Right atrium auricular region (tissue), 2 donors: ENCODE measurements at places on chromosomes 4 and X. TPM values are rescaled to one million over a fixed set of nuclear protein-coding genes. Genes with fewer than 3 reads are reported as not detected.

CXCL3 gene
- not detected for total RNA-seq

FAM9C gene
- not detected for total RNA-seq

DGKQ gene
- 4.8 TPM for total RNA-seq

ETNPPL gene
- total RNA-seq, result 5.7 TPM

DCHS2 gene
- total RNA-seq, result not detected

FAM47E gene
- total RNA-seq, result 2.2 TPM

AASDH gene
- 5.4 TPM for total RNA-seq

GJB1 gene
- not detected for total RNA-seq

GRCh38 chr4:60605646-60606354 lies 594.3 kb upstream of the ADGRL3 start:
- DNase-seq, result no peak

- no peak for DNase-seq
These were observed 753.1 kb upstream of the FRG1 start for GRCh38 chr4:189187531-189188052.

DNA sequence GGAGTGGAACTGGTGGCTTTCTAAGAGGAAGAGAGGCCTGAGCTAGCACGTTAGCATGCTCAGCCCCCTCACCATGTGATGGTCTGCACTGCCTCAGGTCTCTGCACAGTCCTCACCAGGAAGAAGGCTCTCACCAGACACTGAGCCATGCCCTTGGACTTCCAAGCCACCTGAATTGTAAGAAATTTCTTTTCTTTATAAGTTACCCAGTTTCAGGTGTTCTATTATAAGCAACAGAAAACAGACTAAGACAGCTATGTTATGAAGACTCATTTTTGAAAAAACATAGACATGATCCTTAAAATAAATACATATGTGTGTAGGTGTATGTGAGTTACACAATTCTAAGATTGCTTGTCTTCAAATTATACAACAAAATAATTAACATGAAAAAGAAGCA lies 74.7 kb downstream of the CEP44 start:
- no peak for DNase-seq

DNA sequence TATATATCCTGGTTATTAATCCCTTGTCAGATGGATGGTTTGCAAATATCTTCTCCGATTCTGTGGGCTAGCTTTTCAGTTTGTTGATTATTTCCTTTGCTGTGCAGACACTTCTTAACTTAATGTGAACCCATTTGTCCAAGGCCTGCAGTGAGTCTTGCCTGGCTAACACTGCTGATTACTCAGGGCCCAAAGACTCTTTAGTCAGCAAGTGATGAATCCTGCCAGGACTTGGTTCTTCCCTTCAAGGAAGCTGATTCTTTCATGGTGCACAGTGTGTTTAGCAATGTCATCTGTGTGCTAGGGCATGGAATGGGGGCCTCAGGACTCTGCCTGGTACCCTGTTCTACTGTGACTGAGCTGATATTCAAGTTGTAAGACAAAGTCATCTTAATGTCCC lies 81.8 kb upstream of the TEX13A start:
- no peak for DNase-seq

DNA sequence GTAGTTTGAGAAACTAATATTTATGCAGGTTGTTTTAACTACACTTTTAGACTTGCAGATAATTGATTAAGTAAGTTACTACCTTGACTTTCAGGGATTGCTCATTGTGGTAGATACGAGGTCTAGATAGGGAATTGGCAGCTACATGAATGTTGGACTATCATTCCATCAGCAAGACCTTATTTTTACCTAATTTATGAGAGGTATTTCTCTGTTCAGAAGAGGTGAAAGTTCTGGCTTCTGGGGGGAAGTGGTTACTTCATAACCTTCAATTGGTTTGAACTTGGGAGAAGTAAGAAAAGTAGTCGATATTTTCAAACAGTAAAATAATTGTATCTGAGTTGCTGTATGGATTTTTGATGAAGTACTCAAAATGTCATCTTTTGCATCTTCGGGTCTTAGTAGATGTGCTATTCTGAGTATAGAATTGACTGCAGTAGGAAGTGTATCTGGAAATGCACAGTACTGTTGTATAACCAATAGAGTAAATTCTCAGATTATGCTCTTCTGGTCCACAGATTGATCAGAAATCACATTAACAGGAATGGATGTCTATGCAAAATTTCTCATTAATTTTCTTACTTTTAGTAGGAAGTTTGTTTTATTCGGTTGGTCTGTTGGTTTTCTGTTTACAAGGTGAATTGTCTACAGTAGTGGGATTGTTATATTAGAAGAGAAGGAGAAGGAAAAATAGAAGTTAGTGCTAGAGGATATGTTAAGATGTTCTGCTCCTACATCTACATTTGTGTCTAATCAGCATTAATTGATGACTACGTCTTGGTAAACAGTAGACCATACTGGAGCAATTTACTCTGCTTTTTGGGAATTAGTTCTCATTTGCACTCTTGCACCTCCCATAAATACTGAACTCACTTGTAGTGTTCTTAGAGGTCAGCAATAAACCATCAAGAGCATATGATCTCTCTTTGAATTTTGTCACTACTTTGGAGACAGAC lies 3.0 kb downstream of the NFKB1 start:
- DNase-seq, result no peak

GRCh38 chr4:106414366-106414765 lies 45.8 kb upstream of the GIMD1 start:
- no peak for DNase-seq

- no peak for DNase-seq
These were observed 182.7 kb upstream of the PAQR3 start for GRCh38 chr4:79121875-79122358.

GRCh38 chrX:37692918-37693317 lies 7.3 kb downstream of the XK start:
- DNase-seq, result no peak

DNA sequence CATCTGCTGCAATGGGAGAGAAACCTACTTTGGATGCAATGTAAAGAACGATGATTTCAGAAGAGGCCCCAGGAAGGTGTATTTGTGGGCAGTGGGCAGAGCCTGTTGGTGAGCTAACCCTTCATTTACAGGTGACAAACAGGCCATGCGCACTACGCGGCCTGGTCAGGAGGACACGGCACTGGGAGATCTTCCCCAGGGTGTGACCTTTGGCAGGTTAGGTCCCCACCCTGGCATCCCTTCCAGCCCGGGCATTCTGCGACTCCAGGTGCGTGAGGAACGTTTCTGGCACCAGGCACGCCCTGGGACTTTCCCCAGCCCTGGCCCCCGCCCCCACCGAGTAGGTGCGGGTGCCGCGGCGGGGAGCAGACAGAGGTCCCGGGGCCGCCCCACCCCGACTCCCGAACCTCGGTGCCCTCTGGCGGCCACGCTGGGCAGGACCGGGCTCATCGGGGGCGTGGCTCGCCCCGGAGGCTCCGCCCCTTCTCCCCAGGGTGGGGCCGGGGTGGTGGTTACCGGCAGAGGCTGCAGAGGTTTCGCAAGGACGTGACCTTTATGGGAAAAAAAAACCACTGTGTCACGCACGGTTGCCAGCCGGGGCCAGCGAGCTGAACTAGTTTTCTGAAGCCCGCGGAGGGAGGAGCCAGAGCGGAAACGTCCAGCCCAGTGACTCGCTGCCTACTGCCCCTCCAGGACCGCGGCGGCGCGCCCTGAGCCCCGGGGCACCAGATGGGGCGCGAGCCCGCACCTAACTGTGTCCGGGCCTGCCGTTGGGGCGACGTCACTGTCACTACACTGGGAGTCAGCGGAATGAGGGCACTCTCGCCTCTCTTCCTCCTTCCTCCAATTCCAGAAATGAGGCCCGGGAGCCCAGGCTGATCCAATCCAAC lies 5.0 kb upstream of the NYX start:
- peak; percentile 90 for DNase-seq

- DNase-seq, result no peak
These were observed 126.0 kb upstream of the RBPJ start for GRCh38 chr4:26194764-26195163.

DNA sequence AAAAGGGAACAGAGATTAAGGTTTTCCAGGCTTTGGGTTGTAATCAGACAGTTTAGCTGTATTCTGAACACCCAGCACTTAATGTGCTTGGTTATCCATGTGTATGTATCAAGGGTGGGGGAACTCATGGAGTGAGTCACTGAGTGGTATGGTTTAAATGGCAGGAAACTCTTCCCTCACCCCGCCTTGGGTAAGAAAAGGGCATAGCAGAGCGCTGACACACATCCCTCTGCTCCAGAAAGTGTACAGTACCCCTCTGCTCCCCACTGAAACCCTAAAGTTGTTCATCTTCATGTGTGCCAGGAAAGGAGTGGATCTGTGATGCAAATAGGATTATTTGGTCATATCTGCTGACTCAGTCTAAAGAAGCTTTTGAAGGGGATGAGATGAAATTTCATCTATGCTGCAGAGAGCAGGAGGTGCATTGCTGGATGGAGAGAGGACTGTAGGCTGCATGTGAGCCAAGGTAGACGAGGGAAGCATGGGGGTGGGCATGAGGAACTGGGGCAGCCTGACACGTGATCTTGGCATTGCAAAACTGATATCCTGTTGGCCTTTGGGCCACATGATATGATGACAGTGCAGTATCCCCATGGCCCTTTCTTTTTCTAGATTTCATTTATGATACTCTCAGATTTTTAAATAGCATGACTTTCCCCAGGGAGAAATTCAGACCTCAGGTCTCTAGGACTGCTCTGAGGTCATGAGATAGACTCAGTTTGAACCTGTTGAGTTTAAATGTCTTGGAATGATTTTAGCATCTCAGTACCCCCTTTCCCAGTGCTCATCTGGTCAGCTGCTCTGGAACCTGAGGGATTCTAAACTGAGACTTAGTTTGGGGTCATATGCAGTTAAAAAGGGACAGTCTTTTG lies 84.8 kb downstream of the TMEM164 start:
- DNase-seq, result no peak

DNA sequence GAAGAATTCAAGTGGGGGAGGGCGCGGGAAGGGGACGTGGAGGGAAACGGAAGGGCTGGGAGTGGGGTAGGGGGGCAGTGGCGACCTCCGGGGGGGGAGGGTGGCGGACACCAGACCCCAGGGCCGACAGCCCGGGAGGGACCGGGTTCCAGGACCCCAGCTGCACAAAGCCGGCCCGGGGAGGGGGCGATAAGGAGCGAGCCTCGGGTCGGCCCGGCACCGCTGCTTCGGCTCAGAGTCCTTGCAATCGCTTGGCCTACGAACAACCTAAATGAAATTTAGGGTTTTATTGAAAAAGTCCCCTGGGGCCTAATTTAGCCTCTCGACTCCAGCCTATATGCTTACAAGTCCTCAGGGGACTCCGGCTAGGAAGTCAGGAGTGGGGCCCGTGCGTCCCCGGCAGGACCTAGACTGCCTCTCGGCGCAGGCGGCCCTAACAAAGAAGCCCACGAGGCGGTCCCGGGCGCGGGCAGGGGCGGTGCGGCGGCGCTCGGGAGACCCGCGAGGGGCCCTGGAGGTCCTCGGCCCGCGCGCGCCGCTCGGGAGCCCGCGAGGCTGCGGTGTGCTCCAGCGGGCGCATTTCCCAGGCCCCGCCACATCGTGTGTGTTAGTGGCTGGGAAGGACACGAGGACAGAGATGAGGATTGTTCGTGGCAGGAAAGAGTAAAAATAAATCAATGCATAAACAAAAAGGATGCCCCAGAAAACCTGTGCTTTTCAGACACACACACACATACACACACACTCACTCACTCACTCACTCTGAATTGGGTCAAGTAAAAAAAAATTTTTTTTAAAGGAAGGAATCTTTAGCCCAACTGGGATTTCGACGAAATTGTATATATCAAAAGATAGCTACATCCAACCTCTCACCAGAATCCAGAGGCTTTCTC lies 70.0 kb downstream of the MGST2 start:
- DNase-seq, result peak; percentile 57

DNA sequence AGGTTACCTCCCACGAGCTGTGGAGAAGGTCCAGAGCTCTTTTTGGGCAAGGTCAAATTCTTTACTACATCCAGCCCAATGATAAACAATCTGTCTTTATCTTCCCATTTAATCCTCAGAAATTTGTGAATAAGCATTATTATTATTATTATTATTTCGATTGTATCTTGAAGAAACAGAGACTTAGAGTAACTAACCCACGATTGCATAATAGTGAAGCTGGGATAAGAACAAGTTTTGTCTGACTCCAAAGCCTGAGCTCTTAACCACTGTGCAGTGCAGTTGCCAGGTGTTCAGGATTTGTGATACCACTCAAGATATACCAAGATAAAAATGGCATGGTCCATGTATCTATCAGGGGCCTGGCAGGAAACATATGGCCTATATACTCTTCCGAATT lies 166.5 kb upstream of the LDB2 start:
- DNase-seq, result no peak

DNA sequence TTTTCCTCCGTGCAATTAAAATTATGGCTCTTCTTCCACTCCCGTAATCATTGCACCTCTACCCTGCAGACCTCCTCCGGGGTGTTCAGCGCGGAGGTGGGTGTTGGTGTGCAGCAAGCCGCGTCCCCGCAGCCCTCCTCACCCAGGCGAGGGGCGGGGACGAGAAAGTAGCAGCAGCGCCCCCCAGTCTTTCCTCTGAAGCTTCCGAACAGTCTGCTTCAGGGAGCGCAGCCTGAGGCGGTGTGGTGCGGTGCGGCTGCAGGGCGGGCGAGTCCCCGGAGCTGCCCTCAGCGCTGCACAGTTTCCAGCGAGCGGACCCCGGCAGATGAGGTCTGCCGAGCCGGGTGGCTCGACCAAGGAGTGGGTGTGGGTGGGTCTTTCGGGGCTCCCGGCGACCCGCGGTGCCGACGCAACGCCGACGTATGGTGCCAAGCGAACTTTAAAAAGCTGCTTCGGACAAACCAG lies at the start of gene FRAS1:
FRAS1 (plus strand) TSS at position 189 of the 465 bp plus-strand sequence. CDS start 687 bp downstream, outside the sequence.
- DNase-seq, result no peak

GRCh38 chrX:132120913-132121312 lies 6.9 kb downstream of the FRMD7 start:
- no peak for DNase-seq
